Suppressor macrophage treated with lipopolysaccharide for 4 hours (primary cell): ENCODE measurements at places on chromosomes 7 and 10.
A peak's percentile ranks its signal among the peaks of the same experiment; 100 is the strongest.

DNA sequence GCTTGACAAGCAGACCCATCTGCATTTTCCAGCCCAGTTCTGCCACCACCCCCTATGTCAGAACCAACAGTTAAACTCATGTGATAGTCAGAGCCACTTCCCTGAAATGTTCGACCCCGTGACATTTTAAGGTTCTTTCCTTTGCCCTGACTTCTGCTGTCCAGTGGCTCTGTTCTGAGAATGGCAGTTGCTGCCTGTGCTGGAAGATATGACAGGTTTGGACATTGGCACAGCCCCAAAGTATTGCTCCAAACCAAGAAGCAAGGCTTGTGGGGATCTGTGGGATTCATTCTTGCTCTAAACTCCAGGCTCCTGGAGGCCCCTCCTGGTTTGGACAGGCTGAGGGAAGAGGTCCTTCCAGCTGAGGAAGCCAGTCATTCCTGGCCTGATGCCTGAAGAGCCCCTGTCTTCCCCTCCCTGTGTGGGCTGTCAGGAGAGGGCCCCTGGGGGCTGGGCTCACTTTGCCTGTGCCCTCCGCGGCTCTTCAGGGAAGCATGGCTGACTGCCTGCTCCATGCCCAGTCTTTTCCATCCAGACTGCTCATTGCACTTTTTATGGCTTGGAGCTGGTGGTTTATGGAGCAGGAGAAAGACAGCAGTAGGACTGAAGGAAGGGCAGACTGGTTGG lies 138.0 kb downstream of the CDH23 start:
- peak; percentile 35 for DNase-seq

GRCh38 chr10:31580646-31581045 lies 261.6 kb downstream of the ZEB1 start:
- no peak for DNase-seq

GRCh38 chr10:32315424-32315823 lies 31.5 kb downstream of the EPC1 start:
- no peak for DNase-seq

DNA sequence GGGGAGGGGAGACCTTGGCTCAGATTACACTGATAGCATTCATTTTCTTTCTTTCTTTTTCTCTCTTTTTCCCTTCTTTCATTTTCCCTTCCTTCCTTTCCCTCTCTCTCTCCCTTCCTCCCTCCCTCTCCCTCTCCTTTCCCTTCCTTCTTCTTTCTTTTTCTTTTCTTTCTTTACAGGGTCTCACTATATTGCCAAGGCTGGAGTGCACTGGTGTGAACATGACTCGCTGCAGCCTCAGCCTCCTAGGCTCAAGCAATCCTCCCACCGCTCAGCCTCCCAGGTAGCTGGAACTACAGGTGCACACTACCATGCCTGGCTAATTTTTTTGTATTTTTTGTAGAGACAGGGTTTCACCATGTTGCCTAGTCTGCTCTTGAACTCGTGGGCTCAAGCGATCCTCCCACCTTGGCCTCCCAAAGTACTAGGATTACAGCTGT lies 73.0 kb upstream of the MKRN1 start:
- DNase-seq: no peak

DNA sequence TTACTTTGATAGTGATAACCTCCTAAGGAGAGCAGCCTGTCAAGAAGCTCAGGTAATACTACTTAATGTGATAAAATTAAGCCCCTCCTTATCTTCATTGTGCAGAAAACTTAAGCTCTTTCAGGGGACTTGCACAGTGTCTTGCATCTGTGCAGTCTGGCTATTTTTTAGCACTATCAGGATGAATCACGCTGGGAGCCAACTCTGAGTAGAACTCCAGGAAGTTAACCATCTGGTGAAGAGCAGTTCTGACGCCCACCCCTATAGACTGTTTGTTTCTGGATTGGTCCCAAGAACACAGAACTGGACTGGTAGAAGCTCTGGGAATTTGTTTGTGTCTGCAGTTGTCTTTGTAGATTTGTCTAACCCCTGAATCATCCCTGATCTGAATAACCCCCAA lies 41.9 kb downstream of the AGK start:
- DNase-seq: no peak

GRCh38 chr7:30119890-30120577 lies 14.8 kb upstream of the MTURN start:
- DNase-seq: no peak

GRCh38 chr7:93544691-93545090 lies 29.8 kb downstream of the CALCR start:
- no peak for DNase-seq

GRCh38 chr7:150572496-150572895 lies 5.3 kb downstream of the GIMAP4 start:
- no peak for DNase-seq

GRCh38 chr7:146115548-146115850 lies 1.1 kb upstream of the CNTNAP2 start:
- no peak for DNase-seq

GRCh38 chr7:52584041-52584440 lies 451.4 kb upstream of the POM121L12 start:
- no peak for DNase-seq

- DNase-seq: peak; percentile 34
Measured at GRCh38 chr10:16581202-16581601, 59.5 kb upstream of the C1QL3 start.

DNA sequence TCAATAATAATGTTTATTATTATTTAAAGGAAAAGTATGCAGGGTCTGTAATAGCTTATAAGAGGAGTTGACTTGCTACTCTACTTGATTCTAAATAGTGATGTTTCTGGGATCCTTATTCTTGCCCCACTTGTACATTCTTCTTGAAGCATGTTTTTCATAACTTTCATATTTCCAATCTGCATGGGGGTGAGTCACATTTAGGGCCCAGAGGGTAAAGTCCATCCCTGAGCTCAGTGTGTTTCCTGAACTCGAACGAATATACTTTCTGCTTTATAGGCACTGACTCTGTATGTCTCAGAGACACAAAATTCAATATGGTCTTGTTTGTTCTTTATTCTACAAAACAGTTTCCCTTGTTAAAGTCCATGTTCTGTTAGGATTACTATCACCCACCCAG lies 61.0 kb upstream of the SMIM30 start:
- DNase-seq: no peak

DNA sequence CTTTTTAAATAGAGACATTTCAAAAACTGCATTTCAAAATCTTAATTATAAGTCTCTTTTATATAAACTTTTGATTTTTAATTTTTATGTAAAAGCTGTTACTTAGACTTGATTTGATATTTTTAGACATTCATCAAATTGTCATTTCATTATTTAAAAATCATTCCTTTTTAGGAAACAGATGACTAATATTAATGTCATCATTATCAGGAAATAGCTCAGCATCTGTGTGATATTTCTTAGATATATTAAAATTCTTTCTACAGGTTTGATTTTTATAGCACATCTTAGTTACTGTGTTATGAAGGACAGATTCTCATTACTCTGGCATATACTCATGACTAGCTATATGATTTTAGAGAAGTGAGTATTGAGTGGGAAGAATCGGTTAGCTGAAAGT lies 17.2 kb downstream of the RUNDC3B start:
- DNase-seq: no peak

- DNase-seq: no peak
Measured at GRCh38 chr7:42105554-42106358, 131.3 kb downstream of the GLI3 start.

DNA sequence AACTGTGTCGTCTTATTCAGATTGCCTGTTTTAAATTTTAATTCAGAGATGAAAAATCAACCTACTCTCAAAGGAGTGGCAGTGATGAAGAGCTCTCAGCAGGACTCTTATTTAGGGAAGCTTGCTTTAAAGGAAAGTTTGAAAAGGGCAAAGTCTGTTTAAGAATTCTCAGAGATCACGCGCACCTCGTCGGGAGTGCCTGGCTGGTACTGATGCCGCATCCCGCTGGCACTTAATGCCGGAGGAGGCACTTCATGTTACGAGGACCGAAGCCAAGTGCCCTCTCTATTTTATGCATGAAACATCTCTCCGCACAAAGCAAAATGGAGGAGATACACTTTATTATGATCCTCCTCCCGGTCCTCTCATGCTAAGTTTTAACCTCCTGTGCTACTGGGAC lies 71.1 kb upstream of the INSYN2A start:
- no peak for DNase-seq

DNA sequence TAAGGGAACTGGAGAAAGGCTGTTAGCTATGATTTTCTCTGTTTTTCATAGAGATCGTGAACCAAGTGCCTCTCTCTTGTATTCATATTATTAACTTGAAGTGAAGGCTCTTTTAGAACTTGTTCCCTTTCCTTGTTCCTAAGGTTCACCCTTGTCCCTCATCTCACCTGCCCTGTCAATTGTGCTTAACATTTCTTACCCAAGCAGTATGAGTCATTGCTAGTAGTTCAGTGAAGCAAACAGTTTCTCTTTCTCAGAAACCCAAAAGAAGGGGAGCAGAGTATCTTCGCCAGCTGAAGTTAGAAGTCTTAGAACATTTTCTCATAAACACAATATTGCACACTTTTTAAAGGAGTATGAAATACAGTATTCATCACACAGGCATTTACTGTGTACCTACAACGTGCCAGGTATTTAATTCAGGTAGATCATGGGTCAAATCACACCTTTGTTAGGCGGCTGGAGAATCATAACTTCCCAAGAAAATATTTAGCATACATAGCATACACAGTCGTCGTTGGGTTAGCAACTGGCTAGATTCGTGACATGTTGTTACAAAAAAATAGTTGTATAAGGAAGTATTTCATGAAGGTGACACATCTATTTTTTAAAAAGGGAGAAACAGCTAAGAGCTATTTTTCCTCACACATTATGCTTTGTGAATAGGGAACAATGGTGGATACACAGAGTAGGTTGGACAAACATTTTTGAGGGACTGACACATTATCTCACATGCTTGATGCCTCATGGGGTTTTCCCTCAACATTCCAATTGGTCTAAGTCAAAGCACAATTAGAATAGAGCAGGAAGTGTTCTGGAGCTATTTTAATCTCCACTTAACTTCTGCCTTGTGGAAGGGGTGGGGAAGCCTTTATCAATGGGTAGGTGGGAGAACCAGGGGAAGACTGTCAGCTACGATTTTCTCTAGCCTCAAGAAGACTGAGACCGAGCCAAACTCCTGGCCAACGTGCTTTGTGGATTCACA lies 13.2 kb downstream of the HDAC9 start:
- peak; percentile 89 for DNase-seq

- no peak for DNase-seq
Measured at GRCh38 chr10:70378122-70378521, 4.3 kb downstream of the LRRC20 start.

- no peak for DNase-seq
Measured at GRCh38 chr10:8768852-8769251, 714.4 kb downstream of the GATA3 start.

GRCh38 chr10:44069573-44069972 lies 315.3 kb downstream of the CXCL12 start:
- DNase-seq: no peak
